ENCODE measurements at places on chromosomes 4 and X.
A peak's percentile ranks its signal among the peaks of the same experiment; 100 is the strongest.

DNA sequence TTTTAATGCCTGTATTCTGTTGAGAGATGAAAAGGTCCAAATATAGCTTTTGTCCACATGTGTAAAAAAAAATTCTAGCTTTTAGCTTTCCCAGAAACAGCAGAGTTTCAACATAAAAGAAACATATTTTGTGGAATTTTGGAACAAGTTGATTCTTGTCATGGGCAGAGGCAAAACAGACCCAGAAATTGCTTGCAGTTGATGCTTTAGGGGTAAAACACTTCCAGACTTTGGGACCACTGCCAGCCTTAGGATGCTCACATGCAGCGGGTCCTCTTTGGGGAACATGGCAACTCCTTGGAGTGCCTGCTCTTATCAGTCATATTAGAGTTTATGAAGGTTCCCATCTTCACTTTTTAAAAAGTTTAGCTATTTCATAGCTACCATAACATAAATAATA lies 30.4 kb downstream of the DCLK2 start:
- no peak for DNase-seq

- DNase-seq: no peak
These were observed 286.1 kb downstream of the DCHS2 start for GRCh38 chr4:154205471-154205870.

DNA sequence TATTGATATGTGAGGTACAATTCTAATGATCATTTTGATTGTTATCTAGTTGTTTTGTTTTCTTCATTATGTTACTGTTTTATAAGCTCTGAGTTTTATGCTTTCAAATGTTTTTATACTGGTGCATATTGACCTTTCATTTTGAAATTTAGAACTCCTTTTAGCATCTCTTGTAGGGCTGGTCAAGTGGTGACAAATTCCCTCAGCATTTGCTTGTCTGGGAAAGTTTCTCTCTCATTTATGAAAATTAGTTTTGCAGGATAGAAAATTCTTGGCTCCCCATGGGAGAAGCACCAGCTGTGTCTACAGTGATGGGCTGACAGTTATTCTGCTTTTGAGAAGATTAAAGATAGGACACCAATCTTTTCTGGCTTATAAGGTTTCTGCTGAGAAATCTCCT lies 105.3 kb upstream of the SPRY1 start:
- no peak for DNase-seq

- DNase-seq: no peak
These were observed 57.6 kb downstream of the TNIP2 start for GRCh38 chr4:2698504-2698903.

DNA sequence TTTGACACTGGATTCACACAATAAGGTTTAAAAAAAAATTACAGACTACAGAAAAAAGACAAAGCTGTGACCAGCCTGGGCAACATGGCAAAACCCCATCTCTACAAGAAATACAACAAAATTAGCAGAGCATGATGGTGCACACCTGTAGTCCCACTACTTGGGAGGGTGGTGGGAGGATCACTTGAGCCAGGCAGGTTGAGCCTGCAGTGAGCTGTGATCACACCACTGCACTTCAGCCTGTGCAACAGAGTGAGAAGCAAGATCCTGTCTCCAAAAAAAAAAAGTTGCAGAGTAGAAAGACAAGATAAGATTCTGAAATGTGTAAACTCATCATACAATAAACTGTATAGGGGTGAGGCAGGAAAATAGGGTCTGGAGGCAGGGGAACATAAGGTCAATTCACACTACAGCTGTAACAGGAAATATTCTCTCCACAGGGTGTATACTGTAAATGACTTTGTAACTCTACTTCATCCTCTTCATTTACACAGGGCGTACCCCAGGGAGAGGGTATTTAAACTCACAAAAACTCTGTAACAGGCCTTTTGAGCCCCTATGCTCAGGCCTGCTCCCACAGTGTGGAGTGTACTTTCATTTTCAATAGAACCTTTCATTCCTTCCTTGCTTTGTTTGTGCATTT lies 112.6 kb upstream of the MAPK10 start:
- DNase-seq: no peak

GRCh38 chr4:150248181-150248580 lies 169.9 kb downstream of the DCLK2 start:
- peak; percentile 19 for DNase-seq

DNA sequence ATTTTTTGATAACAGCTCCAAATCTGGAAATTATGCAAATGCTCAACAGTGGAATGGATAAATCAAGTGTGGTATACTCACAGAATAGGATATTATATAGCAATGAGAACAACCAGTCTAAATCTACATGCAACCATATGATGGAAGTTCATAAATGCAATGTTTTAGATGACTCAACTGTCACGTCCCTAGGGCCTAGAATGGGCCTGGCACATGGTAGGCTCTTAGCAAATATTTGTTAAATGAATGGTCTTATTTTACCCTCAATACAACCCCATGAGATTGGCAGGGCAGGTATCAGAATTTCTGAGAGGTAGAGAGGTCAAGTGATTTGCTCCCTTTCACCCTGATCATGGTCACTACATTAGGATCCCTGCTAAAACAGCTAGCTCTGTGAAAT lies 14.6 kb upstream of the NKX3-2 start:
- no peak for DNase-seq

DNA sequence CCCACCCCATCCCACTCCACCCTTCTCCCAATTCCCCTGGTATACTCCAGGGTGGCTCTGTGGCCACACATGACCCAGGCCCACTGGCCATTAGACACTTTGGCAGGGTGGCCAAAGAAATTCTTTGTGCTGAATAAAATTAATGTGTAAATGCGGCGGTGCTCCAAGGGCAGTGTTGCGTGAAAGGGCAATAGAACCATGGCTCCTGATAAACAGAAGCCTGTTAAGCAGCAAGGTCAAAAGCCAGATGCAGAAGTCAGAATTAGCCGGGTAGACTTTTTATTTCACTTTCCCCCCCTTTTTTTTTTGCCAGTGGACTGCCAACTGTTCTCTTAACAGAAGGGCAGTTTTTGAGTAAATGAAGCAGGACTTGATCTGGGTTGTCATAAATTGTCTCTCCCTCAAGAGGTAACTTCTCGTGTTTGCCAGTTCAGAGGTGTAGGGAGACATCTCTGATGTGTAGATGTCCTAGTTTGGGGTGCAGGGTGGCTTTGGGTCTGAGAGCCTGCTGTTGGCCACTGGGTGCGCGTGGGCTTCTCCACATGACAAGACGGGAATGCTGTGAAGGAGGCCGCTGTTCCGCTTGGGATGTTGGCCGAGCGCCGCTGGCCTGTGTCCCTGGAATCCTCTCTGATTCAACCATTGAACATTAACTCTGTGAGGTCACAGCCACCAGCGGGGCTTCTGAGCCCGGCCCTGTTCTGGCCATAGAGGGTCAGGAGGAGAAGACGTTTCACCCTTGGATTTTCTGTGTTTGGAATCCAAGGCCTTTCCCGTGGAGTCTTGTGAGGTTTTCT lies 139.5 kb downstream of the TBL1X start:
- peak; percentile 80 for DNase-seq

GRCh38 chr4:155017426-155017825 lies 191.0 kb upstream of the NPY2R start:
- DNase-seq: no peak

- no peak for DNase-seq
These were observed 26.2 kb downstream of the FBXW7 start for GRCh38 chr4:152509595-152510225.

DNA sequence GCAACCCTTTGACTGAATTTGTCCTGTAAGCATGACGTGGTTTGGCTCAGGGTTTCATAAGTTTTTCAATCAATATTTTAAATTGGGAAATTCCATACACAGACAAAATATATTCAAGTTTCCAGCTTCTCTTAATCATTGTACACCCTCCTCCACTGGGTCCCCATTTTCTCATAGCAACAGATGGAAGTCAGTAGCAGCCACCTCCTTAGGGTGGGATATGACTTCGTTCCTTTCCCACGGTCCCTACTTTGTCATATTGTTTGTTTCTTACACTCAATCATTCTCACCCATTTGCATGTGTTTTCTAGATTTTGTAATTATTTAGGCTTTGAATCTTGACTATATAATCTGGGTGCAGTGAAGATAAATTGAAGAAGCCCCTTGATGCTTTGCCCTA lies 664.5 kb upstream of the IGFBP7 start:
- no peak for DNase-seq

- peak; percentile 53 for DNase-seq
These were observed 71.8 kb downstream of the AFAP1 start for GRCh38 chr4:7867701-7868435.

- DNase-seq: no peak
These were observed 894.0 kb upstream of the FRG1 start for GRCh38 chr4:189046642-189047041.

- no peak for DNase-seq
These were observed 935.2 kb downstream of the PCDH7 start for GRCh38 chr4:31655328-31655727.

- DNase-seq: no peak
These were observed 610.3 kb upstream of the AADAT start for GRCh38 chr4:170700064-170700463.

DNA sequence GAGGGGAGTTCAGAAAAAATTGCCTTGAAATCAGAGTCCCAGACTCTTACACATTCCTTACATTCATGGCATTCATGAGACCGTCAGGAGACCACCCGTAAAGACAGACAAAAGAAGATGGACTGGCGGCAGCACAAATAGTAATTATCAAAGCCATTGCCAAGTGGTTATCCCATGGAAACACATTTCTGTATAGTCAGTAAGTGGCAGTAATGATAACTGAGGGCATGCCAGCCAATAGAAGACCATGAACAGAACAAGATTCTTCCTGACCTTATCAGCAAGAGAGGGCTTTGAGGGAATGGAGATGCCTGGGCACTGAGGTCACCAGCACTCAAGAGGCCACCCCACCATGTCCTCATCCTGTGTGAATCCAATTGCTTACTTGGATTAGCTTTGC lies 121.7 kb upstream of the HCCS start:
- DNase-seq: no peak

GRCh38 chr4:23422878-23423277 lies 467.0 kb downstream of the PPARGC1A start:
- no peak for DNase-seq

GRCh38 chr4:121712001-121712651 lies 15.3 kb upstream of the ANXA5 start:
- DNase-seq: no peak

- DNase-seq: no peak
These were observed 14.5 kb downstream of the MAGEA9B start for GRCh38 chrX:149572743-149573142.

- no peak for DNase-seq
These were observed 24.2 kb downstream of the NKX1-1 start for GRCh38 chr4:1381944-1382541.

- DNase-seq: no peak
These were observed 64.7 kb upstream of the PLAC8 start for GRCh38 chr4:83179205-83179604.

GRCh38 chrX:18537524-18537923 lies 112.1 kb downstream of the CDKL5 start:
- DNase-seq: no peak

GRCh38 chr4:42906341-42906740 lies 13.8 kb downstream of the GRXCR1 start:
- DNase-seq: no peak

- DNase-seq: no peak
These were observed 36.5 kb downstream of the SLC7A11 start for GRCh38 chr4:138205531-138206233.

DNA sequence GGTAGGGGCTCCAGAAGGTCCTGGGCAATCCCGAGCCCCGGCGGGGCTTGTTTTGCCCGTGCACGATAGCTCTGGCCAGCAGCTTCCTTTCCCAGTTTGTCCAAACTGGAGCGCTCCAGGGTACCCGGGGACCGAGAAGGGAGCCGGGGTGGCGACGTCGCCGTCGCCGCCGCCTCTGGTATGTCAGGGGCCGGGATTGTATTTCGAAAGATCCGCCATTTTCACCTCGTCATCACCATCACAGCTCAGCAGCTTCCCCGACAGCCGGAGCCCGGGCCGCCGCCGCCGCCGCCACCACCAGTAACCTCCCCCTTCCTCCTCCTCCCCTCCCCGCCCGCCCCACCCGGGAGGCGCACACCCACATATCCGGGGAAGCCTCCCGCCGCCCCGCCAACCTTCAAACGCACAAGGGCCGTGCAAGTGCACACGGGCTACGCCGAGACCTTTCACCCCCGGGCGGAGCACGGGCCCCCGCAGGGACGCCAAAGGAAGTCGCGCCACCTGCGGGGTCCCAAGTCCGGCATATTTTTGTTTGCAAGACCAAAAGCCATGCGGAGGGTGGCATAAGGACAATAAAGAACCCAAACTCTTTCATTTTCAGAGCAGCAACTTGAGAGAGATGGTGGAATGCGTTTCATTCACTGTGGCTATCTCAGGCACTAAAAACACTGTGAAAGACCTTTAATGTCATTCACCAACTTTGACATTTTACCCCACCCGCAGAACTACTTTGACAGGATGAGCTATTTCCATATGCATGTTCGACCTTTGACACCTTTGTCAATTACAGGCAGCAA lies at the start of gene LIN54:
Gene LIN54, minus strand, starts transcription at position 302 of the 797 bp plus-strand sequence. CDS start 25,979 bp downstream, outside the sequence.
- peak; percentile 50 for DNase-seq

- DNase-seq: no peak
These were observed 45.1 kb downstream of the SUPT20HL2 start for GRCh38 chrX:24268786-24269185.

DNA sequence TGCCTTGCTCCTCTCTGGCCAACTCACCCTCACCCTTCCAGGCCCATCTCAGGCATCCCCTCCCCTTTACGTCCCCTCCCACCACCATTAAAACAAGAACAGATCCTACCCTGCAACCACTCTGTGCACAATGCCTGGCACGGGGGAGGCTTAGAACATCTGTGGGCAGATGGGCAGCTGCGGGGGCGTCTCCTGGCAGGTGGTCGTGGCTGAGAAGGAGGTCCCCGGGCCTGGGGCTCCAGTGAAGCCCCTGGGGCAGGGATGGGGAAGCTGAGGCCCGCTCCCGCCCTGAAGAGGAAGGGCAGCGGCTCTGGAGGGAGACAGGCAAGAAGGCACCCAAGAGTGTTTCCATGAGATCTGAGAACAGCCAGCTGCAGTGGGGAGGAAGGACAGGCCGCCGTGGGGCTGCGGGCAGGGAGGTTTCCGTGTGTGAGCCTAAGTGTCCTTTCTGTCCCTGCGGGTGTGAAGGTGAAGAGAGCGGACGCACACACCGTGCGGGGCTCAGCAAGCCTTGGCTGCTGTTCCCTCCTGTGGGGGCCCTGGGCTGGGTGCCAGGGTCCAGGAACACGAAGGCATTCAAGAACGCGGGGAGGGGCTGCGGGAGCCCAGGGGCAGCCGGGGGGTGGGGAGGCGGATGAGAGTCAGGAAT lies 7.8 kb upstream of the TBC1D14 start:
- DNase-seq: peak; percentile 46
